ENCODE measurements at places on chromosomes 6 and 20.

GRCh38 chr20:17513939-17514338 lies 17.2 kb downstream of the BFSP1 start:
- no peak for DNase-seq

GRCh38 chr6:100484474-100484873 lies 19.8 kb upstream of the SIM1 start:
- no peak for DNase-seq

GRCh38 chr20:6519556-6519955 lies 247.9 kb upstream of the BMP2 start:
- DNase-seq = no peak

DNA sequence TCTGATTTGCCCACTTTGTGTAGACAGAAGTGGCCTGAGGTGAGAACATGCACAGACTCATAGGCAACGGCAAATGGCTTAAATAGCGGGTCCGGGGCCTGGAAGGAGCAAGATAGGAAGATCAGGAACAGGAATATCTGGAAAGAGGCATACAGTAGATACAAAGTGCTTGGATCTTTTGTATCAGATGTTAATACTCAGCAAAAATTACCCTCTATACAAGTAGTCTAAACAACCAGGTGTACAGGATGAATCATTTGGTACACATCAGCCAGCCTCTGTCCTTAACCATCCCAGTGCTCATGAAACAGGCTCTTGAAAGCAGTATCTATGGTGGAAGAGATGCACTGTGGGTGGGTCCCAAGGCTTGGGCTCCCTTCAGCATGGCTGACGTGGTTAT lies 28.9 kb upstream of the HLA-C start:
- no peak for DNase-seq

- no peak for DNase-seq
These were observed 374.0 kb downstream of the HDGFL1 start for GRCh38 chr6:22943327-22943726.

- DNase-seq = no peak
These were observed 437.6 kb upstream of the RNF217 start for GRCh38 chr6:124524491-124525200.

DNA sequence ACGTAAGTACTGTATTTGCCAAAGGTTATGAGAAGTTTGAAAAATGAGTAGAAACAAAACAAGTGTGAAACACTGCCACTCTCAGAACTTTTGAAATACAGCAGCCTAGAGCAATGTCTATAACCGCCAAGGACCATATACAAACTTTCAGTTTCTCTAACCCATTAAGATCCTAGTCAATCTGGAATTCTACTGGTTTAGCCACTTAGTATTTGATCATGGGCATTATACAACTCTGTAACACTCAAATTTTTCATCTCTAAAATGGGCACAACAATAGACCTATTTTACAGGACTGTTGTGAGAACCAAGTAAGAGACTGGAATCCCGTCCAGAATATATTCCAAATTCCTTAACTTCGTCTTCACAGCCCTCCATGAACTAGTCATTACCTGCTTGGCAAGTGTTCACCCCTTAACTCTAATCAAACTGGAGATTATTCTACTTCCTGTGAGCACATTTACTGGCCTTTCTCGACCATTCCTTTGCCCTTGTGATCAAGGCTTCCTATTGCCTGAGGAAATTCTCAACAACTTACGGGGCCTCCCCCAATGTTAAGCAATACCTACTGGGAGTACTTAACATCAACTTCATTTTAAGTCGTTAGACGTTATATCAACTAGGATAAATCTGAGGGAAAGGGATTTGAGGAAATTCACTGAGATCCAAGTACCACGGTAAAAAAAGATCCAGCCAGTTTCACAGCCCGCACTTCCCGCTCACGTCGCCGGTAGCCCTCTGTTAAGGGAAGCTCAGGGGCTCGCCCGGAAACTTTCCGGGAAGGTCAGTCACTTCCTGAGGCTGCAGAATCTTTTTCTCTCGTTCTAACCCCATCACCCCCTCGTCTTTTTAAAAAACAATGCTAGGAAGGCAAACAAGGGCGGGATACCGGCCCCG lies 1.1 kb downstream of the EIF2S2 start:
- DNase-seq = no peak

- peak; percentile 79 for DNase-seq
These were observed 728 bp upstream of the TRIM39 start for GRCh38 chr6:30325873-30326525.

DNA sequence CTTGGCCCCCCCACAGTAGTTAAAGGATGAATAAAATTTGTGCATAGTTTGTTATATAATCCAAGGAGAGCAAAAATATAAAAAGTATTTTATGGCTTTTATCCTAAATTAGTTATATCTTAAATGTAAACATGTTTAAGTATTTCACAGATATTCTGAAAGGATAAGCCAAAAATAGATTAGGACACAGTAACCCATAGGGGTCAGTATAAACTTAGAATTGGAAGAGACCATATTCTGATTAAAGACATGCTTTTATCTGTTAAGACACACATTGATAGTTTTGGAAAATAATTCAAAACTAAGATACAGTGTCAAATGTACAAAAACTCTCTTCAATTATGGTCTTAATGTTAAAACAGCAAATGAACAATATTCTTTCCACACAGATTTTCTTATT lies 4.5 kb upstream of the SERINC1 start:
- DNase-seq = no peak

DNA sequence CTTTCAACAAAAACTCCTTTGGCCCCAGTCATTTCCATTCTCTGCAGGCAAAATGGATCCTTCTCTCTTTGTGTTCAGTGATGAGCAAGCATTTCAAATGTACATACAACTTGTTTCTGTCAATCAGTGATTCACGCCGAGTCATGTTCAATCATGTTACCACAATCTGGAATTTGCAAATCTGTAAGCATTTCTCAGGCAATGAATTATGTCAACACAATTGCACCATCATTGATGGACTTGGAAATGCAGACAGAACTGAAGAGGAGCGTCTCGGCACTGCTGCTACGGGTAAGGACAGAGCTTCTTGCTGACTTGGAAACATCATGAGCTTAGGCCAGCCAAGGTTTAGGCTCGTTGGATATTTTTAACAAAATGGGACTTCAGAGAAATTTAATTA lies 132.8 kb upstream of the AGPAT4 start:
- no peak for DNase-seq

DNA sequence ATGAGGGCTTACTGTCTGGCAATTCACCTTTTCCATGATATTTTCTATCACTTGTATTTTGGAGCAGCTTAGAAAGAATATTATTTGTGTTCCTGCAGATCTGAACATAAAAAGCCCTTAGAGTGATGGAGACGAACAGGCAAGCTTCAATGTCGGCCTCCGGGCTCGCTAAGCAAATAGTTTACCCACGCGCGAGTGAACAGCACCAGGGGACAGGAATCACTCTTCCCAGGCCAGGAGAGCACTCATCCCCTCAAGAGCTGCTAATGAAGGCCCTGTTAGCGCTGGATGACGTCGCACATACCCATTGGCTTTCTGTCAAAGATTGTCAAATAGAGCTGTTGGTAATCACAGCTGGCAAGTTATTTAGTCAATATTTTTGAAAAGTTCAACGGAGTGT lies 395.7 kb downstream of the ZFAND3 start:
- DNase-seq = no peak

GRCh38 chr20:57342829-57343228 lies 8.2 kb upstream of the RAE1 start:
- DNase-seq = no peak

GRCh38 chr6:113427617-113428016 lies 429.5 kb upstream of the MARCKS start:
- no peak for DNase-seq

DNA sequence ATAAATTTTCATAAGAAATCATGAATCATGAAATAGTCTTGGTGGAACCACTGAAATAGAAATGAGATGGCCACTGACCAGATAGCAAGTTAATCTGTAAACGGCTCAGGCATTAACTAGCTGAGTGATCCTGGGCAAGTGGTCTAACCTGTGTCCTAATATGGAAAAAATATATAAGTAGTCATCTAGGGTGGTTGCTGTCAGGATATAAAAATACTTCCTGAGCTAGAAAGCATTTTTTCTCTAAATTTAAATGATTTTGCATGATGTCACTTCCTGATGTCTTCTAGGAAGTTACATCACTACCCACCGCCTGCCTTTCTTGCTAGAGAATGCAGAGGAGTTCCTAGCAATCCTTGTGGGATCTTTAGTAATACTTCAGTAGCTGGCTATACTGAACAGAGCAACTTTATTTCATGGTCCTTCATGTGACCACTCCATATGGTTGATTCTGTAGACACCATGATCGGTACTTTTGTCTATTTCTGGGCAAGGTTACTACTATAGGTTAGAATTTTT lies 228.1 kb upstream of the CEP162 start:
- DNase-seq = no peak

GRCh38 chr6:139262519-139263300 lies 29.1 kb downstream of the TXLNB start:
- no peak for DNase-seq

- DNase-seq = no peak
These were observed 43.4 kb downstream of the SPDEF start for GRCh38 chr6:34512738-34513115.

DNA sequence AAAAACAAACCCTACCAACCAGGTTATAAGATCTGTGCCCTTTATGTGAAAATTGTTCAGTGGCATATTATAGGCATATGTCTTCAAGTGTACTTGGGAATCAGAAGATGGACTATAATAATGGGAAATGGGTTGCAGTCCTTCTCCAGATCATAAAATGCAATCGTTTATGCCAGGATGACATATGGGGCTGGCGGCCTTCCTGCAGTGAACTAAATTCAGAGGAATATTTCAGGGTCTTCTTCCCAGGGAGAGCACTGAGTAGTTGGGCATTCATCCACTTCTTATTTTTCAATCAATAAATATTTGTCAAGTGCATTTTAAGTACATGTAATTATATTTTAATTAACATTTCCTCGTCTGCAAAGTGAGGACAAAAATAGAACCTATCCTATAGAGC lies 176.2 kb upstream of the CNR1 start:
- no peak for DNase-seq

DNA sequence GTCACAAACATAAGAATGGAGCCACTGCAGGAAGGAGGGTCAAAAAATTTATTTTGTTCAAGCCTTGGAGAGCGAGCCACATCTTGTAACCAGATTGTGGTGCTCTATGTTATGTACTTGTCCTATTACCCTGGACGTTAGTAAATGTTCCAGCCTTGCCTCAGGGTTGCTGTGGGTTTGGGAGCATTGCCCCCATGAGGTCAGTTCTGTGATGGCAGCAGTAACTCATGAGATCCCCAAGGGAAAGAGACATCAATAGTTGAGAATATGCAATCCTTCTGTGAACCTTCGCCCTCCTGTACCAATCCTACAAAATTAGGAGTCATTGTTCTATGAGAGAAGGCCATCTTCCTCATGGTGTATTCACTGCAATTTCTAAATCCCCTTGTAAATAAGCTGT lies 16.4 kb upstream of the CFAP206 start:
- no peak for DNase-seq

- no peak for DNase-seq
These were observed 3.7 kb downstream of the CRIP3 start for GRCh38 chr6:43304882-43305281.

GRCh38 chr6:22164236-22164635 lies 132.6 kb downstream of the PRL start:
- no peak for DNase-seq

- DNase-seq = no peak
These were observed 41.0 kb downstream of the ZMYND8 start for GRCh38 chr20:47315339-47316056.

GRCh38 chr6:113595911-113596376 lies 261.2 kb upstream of the MARCKS start:
- no peak for DNase-seq

- no peak for DNase-seq
These were observed 55.2 kb downstream of the HDDC2 start for GRCh38 chr6:125246566-125246965.

- no peak for DNase-seq
These were observed 193.8 kb downstream of the BTBD9 start for GRCh38 chr6:38445925-38446324.

- DNase-seq = no peak
These were observed 219.6 kb downstream of the CD83 start for GRCh38 chr6:14337152-14337551.

- DNase-seq = no peak
These were observed 5.8 kb downstream of the GABBR1 start for GRCh38 chr6:29626948-29627754.

DNA sequence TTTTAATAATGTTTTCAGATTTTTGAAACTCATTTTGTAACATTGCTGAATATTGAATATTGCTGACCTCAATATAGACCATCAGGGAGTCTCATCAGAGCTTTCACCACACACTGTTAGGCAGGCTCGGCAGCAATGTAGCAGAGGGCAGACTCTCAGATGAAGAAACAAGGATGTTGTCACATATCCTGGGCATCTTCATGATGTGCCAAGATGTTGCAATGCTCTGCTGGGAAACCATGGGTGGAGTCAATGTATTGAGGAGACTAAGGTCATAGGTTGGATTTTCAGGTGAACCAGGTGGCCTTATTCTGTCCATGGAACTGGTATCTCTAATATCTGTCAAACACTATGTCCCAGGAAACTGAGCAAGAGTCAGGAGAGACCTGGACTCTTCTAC lies 27.3 kb downstream of the NR2E1 start:
- DNase-seq = no peak

GRCh38 chr6:6633898-6634734 lies 45.6 kb downstream of the LY86 start:
- no peak for DNase-seq

- no peak for DNase-seq
These were observed 150.3 kb upstream of the INSM1 start for GRCh38 chr20:20217621-20218020.

DNA sequence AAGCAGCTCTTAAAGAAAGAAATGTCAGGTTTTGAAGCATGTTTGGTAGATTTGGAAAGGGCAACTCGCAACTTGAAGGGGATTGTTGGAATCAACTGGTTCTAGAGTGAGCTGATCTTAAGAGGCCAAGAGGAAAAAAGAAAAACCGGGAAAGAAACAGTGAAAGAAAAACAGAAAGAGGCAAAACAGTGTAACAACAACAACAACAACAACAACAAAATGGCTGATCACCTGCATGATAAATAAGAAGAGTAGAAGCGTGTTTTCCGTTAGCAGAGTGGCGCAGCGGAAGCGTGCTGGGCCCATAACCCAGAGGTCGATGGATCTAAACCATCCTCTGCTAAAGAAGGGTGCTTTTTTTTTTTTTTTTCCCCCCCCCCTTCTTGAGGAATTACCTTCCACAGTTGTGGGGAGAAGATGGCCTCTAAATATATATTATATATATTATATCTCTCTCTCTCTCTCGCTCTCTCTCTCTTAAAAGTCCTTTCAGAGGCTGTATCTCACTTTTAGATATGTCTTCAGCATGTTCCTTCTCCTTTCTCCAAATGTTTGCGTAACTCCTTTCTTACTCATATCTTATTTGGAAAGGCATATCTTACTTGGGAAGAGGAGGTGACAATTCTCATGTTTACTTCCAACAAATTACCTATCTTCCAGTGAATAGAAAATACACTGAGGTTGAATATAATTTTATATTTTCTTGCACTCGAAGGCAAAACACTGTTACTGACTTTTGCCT lies 134.4 kb downstream of the OR2B2 start:
- DNase-seq = no peak

- DNase-seq = no peak
These were observed 113.6 kb downstream of the CD24 start for GRCh38 chr6:106860940-106861339.
